NCI-H524 treated with DMSO at 0.1 percent for 48 hours (cell line): ENCODE measurements at places on chromosomes 6 and 20.

DNA sequence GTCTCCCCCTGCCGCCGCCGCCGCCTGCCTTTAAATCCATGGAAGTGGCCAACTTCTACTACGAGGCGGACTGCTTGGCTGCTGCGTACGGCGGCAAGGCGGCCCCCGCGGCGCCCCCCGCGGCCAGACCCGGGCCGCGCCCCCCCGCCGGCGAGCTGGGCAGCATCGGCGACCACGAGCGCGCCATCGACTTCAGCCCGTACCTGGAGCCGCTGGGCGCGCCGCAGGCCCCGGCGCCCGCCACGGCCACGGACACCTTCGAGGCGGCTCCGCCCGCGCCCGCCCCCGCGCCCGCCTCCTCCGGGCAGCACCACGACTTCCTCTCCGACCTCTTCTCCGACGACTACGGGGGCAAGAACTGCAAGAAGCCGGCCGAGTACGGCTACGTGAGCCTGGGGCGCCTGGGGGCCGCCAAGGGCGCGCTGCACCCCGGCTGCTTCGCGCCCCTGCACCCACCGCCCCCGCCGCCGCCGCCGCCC is 474 bp downstream of the CEBPB start:
- DNase-seq: no peak

DNA sequence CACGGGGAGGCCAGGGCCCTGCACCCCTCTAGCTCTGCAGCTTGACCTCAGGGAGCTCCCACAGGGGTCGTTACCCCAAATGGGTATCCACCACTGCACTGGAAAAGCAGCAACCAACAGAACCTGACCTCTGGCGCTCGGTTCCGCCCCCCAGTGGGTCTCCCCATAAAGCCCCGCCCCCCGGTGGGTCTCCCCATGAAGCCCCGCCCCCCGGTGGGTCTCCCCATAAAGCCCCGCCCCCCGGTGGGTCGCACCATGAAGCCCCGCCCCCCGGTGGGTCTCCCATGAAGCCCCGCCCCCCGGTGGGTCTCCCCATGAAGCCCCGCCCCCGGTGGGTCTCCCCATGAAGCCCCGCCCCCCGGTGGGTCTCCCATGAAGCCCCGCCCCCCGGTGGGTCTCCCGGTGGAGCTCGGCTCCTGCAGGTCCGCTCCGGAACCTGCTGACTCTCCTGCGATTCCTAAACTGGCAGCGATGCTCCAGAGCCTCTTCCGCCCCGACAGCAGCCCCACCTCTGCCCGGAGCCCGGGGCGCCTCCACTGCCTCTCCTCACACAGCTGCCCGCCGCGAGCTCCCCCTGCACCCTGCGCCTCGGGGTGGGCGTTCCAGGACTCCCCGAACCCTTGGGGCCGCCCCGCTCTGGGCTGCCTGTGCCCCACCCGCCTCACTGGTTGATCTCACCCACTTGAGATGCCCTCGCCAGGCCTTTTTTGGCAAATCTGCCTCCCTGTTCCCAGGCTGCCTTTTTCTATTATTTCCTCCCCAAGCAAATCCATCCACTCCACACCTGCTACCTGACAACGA is 12.1 kb downstream of the SLC2A4RG start:
- no peak for DNase-seq

- DNase-seq: no peak
Measured at GRCh38 chr20:1833728-1834726, 61.2 kb upstream of the SIRPA start.

DNA sequence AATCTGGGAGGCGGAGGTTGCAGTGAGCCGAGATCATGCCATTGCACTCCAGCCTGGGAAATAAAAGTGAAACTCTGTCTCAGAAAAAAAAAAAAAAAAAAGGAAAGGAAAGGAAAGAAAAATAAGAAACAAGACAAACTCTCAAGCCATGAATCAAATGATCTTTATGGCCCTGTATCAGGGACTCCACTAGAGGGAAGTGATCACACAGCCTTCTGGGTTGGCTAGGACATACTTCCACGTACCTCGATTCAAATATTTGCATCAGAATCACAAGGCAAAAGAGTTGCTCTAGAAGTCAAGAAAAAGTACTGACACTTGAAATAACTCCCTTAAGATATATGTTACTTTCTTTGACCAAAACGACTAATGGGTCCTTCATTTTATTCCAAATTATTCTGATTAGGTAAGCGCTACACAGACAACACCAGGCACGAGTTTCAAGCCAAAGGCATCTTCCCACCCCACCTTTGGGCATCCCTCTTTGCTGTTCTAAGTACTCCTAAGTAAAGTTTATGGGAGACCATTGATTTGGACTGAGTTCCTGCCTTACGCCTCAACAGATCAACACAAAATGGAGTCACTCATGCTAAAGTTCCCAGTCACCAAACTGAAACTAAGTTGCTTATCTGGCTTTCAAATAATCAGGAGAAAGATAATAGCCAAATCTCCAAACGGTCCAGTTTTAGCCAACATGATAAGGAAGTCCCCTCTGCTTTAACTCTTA is 77.5 kb upstream of the NT5E start:
- no peak for DNase-seq

DNA sequence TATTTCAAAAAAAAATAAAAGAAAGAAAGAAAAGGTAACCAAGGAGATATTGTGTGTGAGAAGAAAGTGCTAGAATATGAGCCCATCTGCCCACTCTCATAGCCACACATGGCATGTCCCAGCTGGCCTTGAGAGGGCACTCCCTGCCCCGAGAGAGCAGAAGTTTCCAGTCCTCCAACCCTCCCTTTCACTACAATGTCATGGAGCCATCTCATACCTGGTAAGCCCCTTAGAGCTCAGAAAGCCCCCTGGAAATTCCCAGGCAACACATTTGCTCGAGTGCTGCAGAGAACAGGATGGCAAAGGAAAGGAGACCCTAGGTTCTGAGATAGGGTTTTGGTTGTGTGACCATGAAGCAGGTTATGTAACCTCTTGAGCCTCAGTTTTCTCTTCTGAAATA is 75.8 kb upstream of the RIN2 start:
- no peak for DNase-seq

DNA sequence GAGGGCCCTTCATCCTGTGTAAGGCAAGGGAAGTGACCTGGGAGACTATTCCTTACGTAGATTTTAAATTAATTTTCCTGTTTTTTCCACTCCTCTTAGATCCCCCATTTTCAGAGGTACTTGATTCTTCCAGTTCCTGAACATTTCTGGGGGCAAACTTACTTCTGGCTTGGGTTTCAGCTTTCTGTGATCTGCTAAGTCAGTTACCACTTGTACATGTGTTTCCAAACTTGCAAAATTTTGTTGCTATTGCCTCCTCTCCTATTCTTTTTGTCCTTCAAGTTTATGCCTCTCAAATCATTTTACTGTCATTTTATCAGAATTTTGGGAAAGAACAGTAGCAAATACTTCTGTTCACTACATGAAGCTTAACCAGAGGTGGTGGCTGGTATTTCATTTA is 81.2 kb downstream of the QRSL1 start:
- no peak for DNase-seq

DNA sequence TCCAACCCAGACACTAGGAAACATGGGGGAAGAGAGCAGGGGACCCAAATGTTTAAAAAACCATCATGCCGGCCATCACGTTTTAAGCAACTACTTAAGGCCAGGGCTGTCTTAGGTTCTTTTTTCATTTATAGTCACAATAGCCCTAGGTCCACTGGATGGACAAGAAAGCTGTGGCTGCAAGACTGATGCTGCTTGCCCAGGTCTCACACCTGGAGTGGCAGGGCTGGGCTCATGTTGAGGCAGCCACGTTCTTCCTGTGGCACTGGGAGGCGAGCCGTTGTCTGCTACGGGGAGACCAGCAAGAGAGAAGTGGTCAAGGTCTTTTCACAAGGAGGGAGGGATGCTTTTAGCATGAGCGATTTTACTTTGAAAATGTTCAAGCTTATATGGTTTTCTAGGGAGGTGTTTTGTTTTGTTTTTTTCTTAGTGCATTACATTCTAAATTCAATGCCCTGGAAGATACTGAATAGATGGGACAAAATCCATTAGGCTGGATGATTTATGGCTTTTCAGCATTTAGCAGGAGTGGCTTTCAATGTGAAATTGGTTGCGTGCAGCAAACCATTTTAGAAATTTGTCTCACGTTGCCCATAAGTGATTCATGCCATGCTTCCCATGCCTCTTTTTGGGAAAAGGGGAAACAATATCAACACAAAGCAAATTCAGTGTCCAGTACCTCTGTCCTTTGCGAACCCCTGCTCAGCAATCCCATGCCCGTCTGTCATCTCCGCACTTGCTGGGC is 106.6 kb upstream of the SNX9 start:
- DNase-seq: no peak
